ENCODE measurements at places on chromosomes 13 and 19. TPM values are rescaled to one million over a fixed set of nuclear protein-coding genes. Genes with fewer than 3 reads are reported as not detected.

The CGB3 gene
- total RNA-seq = not detected

The SRRM5 gene
- 0.83 TPM for total RNA-seq

The IGSF23 gene
- not detected for total RNA-seq

The RNF225 gene
- total RNA-seq = 0.47 TPM

The ONECUT3 gene
- not detected for total RNA-seq

The FCER2 gene
- total RNA-seq = not detected

The LRG1 gene
- total RNA-seq = not detected

Data from CD4-positive, alpha-beta memory T cell (primary cell).